ENCODE measurements at places on chromosomes 1 and 21.
A peak's percentile ranks its signal among the peaks of the same experiment; 100 is the strongest.

GRCh38 chr1:235642011-235642942, 7.3 kb downstream of the GNG4 start:
- DNase-seq: peak; percentile 29

- no peak for DNase-seq
These were observed 697 bp downstream of the SLC22A15 start for GRCh38 chr1:115976921-115977498.

- no peak for DNase-seq
These were observed 28.5 kb upstream of the EPS8L3 start for GRCh38 chr1:109792056-109792831.

GRCh38 chr1:17059391-17060305, 5.8 kb upstream of the SDHB start:
- DNase-seq: no peak

- no peak for DNase-seq
These were observed 18.7 kb upstream of the KANK4 start for GRCh38 chr1:62337706-62338631.

DNA sequence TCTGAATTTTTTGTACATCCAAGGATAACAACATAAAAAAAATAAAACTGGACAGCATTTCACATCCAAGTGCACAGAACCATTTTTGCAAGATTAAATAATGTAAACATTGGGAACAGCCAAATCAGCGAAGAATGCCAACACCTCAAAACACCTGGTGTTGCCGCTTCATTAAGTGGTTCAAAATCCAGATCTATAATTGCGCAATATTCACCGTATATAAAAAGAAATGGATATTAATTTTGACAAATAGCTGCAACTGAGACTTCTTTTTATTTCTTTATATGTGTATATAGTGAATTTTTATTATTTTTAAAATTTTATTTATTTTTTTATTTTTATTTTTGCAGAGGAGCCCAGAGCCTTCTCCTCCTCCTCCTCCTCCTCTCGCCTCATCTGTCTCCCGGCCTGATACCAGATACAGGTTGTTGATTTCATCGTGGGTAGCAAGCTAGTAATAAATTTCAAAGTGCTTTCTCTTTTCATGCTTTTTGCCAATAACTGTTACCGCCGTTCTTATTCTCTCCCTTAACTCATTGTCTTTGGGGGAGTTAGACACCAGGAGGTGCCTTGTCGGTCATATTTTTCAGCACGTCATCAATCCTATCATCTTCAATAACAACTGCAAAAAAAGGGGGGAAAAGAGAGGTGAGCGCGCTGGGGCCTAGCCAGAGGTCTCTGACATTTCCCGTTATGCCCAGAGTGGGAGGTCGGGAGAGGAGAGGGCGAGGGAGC, 2.7 kb downstream of the CAMK2N1 start:
- DNase-seq: no peak

GRCh38 chr1:210441028-210441427, 112.3 kb downstream of the HHAT start:
- no peak for DNase-seq

DNA sequence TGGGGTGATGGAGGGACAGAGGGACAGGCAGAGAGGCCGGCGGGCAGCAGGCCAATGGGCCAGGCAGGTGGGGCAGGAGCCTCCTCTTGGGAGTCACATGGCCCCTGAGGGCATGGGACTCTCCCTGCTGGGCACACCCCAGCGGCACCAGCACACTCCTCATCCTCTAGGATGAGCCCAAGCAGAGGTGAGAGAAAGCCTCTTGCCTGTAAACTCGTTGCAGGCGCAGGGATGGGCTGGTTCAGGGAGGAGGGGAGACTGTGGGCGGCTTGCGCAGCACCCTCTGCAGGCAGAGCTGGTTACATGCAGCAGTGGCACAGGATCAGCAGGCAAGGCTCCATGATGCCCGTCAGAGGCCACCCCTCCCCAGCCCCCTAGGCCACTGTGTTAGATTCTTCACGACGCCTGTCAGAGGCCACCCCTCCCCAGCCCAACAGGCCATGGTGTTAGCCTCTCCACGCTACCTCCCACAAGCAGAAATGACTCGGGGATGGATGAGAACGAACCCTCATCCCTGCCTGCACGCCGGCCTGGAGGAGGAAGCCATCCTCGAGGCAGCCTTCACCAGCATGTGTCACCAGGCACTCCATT, 209.7 kb upstream of the VAMP3 start:
- DNase-seq: no peak

DNA sequence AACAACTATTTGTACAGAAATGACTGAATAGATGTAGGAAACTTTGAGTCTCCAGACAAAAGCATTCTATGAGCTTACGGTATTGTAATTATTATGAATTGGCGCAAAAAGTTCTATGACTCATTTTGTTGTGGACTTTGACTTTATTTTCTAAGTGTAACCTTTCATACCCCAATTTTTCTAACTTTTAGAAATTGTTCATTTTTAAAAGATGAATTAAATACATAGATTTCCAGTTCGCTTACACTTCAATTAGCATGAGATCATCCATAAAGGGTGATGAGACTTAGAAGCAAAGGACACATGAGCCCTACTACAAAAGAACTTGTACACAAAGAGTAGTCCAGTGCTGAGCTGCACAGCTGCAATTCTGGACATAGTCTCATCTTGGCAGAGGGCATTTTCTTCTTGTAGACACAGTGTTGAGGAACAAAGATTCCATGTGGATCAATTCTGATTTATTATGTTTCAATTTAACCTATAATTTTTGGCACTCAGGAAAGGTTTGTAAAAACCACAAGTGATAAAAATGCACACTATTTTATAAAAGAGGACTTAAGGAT, 431.1 kb downstream of the LRRIQ3 start:
- DNase-seq: no peak

GRCh38 chr1:25347556-25347955, 9.4 kb downstream of the TMEM50A start:
- DNase-seq: no peak

- no peak for DNase-seq
These were observed 1720.2 kb downstream of the MRPL39 start for GRCh38 chr21:23886828-23887724.

DNA sequence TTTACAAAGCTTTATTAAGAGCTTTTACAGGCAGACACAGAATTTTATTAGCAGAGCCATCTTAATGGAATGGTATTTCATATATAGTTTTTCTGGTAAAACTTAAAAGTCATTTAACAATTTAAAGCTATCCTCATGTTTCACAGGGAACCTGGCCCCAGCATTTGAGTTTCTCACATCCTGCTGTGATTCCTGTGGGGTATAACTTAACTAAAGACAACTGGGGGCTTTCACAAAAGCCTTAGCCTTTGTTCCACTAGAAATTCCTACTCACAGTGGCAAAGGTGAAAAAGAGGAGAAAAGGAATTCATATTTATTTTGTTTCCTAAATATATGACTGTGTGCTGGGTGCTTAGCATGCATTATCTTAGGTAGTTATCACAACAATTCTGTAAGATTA, 233.9 kb downstream of the DENND1B start:
- DNase-seq: no peak

GRCh38 chr1:157490467-157491165, 61.7 kb downstream of the FCRL5 start:
- peak; percentile 20 for DNase-seq

DNA sequence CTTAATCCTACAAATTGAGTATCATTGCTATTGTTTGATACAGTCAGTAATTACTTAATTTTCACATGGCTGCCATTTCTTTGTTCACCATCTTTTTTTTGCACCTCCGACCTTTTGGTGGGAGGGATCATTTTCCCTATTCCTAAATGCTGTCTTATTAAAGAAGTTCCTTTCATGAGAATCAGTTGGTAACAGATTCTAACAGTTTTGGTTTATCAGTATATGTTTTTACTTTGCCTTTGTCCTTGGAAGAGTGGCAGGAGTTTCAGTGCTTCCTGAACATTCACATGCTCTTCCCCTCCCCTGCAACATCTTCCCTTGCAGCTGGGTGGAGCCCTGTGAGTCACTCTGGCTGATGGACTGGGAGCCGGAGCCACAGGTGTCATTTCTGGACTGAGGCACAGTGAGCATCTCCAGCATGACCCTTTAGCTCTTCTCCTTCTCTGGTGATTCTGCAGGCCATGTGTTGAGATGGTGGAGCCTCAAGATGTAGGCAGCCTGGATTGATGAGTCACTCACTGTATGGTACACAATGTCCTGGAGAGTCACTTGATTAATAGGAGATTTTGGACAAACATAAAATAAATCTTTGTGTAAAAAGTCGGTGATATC, 217.7 kb downstream of the URB2 start:
- no peak for DNase-seq

GRCh38 chr1:109185357-109185756, 28.4 kb upstream of the SARS1 start:
- no peak for DNase-seq

GRCh38 chr1:204834336-204834735, 36.3 kb upstream of the NFASC start:
- no peak for DNase-seq

DNA sequence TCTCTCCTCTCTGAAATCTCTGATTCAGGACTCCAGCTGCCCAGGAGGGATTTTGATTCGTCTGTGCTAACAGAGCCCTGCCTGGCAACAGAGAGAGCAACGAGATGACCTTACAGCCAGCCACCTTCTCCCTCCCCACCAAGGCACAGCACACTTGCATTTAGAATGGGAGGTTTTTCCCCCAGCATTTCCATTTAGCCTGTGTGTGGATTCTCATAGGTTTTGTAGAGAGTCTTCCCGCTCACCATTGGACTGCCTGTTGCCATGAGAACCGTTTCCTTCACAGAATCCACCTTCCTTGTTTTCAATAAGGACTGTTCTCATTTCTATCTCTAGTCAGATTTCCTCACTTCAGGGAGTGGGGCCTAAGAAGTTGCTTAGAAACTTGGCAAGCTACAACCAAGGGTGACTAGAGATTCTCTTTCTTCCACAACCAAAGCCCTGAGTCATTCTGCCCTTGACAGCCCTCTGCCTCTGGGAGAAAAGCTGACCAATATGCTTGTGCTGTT, 5.8 kb upstream of the IKBKE start:
- DNase-seq: no peak

GRCh38 chr1:89125240-89125912, 538 bp downstream of the GBP2 start:
- DNase-seq: no peak

GRCh38 chr1:202811296-202812175, 782 bp downstream of the PCAT6 start:
- no peak for DNase-seq

DNA sequence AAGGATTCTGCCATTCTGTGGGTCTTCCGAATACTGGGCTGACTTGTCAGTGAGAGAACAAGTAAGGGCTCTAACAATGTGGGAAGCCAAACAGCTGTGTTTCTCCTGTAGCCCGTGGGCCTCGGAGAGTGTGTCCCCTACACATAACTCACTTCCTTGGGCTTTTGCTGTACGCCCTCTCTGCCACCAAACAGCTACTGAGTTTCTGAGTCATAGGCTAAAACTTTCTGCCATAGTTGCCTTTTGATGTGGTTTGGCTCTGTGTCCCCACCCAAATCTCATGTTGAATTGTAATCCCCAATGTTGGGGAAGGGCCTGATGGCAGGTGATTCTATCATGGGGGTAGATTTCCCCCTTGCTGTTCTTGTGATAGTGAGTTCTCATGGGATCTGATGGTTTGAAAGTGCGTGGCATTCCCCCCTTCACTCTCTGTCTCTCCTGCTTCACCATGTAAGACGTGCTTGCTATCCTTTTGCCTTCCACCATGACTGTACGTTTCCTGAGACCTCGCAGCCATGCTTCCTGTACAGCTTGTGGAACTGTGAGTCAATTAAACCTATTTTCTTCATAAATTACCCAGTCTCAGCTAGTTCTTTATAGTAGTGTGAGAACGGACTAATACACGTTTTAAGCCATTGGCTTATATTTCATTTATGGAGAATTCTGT, 194.8 kb upstream of the HMCN1 start:
- no peak for DNase-seq

GRCh38 chr1:177511036-177511435, 340.3 kb downstream of the BRINP2 start:
- DNase-seq: no peak

GRCh38 chr1:41939194-41939593, 20.5 kb upstream of the HIVEP3 start:
- DNase-seq: no peak

- DNase-seq: no peak
These were observed 106.2 kb downstream of the UCK2 start for GRCh38 chr1:165933446-165934170.

GRCh38 chr1:198472119-198472518, 68.4 kb downstream of the ATP6V1G3 start:
- no peak for DNase-seq

GRCh38 chr1:25428475-25429166, 2.1 kb upstream of the MACO1 start:
- no peak for DNase-seq

DNA sequence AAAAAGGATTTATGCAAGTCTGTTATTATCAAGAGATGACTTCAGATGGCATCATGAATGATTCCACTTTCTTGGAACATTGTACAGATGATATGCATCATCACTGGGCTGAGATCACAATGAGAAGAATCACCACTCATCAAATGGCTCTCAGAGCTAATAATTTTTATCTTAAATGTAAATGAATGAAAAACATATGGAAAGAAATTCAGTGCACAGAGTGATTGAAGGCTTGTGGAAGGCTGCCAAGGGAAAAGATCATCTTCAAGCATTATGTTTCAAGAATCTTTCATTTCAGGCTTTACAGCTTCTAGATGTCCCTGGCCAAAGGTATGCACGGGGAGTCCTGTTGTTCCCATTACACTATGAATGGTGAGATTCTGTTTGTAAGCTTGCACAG, 955.7 kb downstream of the TTLL7 start:
- no peak for DNase-seq

GRCh38 chr1:42552636-42553035, 89.5 kb downstream of the CCDC30 start:
- no peak for DNase-seq

DNA sequence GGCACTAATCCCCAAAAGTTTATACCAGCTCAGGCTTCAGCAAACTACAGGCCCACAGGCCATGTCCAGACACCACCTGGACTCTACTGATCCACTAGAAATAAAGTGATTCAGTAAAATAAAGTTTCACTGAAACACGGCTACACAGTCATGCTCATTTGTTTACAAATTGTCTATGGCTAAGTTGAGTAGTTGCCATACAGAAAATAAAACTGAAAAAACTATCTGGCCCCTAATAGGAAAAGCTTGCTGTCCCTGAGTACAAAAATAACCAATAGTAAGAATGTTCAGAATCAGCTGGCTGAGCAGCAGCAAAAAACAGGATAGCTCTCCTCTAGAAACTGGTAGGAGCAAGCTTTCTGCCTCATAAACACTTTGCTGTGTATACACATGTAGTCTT, 221.5 kb downstream of the RERE start:
- DNase-seq: no peak

DNA sequence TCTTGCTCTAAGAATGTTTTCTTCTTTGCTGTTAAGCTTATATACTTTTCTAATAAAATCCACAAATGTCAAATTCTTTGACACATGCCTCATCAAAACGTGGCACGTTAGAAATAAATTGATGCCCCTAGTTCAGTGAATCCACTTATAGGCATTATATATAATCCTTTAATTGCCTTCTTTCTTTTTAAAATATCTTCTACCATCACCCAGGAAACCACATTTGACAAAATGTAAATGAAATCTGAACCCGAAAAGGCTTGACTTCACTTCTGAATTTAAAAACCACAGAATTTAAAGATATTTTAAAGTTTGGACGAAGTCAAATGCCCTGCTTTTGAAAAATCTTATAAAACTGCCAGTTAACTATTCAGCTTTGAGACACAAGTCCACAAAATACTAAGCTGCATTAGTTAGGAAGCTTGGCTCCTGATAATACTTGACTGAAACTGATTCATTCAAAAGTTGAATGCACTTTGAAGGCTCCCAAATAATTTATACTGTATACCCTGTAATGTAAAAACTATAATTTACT, 22.4 kb upstream of the KIFAP3 start:
- no peak for DNase-seq

GRCh38 chr1:51329443-51330325, 678 bp downstream of the TTC39A start:
- no peak for DNase-seq

All from stimulated activated CD8-positive, alpha-beta memory T cell treated with anti-CD3 and anti-CD28 coated beads, Interleukin-7, amount 100 ng/mL, for 24 hours (primary cell).